ENCODE measurements at places on chromosomes 16 and 17.

GRCh38 chr17:82160075-82160474, 52.6 kb downstream of the CCDC57 start:
- H3K36me3 ChIP-seq: peaks cover 48% of the 10 kb centered on the region
- peaks cover 5% of the 10 kb centered on the region for H3K4me1 ChIP-seq
- H3K27ac ChIP-seq: peak overlapping the region; percentile 44
- H3K4me3 ChIP-seq: no peak overlapping the region
- DNase-seq: no peak
- no peaks in the 10 kb centered on the region for H3K27me3 ChIP-seq

DNA sequence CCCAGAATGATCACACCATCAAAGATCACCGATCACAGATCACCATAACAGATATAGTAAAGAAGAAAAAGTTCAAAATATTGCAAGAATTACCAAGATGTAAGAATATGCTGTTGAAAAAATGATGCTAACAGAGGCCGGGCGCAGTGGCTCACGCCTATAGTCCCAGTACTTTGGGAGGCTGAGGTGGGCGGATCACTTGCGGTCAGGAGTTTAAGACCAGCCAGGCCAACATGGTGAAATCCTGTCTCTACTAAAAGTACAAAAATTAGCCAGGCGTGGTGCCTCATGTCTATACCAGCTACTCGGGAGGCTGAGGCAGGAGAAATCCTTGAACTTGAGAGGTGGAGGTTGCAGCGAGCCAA, 53.2 kb downstream of the CPPED1 start:
- no peak overlapping the region for H3K27ac ChIP-seq
- H3K4me3 ChIP-seq: no peak overlapping the region
- no peaks in the 10 kb centered on the region for H3K36me3 ChIP-seq
- no peaks in the 10 kb centered on the region for H3K27me3 ChIP-seq
- DNase-seq: no peak

- H3K36me3 ChIP-seq: peaks cover 58% of the 10 kb centered on the region
- DNase-seq: no peak
- H3K27me3 ChIP-seq: no peaks in the 10 kb centered on the region
- H3K27ac ChIP-seq: no peak overlapping the region
- peaks cover 15% of the 10 kb centered on the region for H3K4me1 ChIP-seq
Observed at GRCh38 chr17:21191698-21192097, 22.3 kb downstream of the TMEM11 start.

- H3K36me3 ChIP-seq: no peaks in the 10 kb centered on the region
- H3K4me3 ChIP-seq: peak overlapping the region; percentile 64
- H3K27me3 ChIP-seq: peaks cover 12% of the 10 kb centered on the region
- H3K4me1 ChIP-seq: peaks cover 53% of the 10 kb centered on the region
- no peak for DNase-seq
Observed at GRCh38 chr17:17722081-17722905, 41.0 kb downstream of the RAI1 start.

DNA sequence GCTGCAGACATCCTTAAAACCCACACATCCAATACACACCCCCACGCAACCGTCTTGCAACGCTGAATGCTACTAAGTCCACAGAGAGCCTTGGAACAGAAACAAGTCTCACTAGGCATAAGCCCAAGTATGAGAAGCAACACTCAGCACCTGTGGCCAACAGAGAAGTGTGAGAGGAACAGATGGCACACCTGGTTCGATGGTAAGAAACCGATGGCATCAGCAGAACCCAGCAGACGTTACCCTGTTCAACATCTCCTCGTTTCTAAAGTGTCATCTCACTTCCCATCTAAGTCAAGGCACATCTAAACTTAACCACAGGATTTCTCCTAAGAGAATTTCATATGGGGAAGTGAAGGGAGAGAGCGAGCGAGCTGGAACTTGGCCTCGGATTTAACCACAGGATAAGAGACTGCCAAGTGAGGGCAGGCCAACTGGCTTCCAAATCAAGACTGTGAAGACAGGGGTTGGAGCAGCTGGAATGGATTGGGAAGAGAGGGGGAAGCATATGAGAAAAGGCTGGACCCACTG, 41.0 kb downstream of the NXPH3 start:
- no peak overlapping the region for H3K4me3 ChIP-seq
- no peaks in the 10 kb centered on the region for H3K27me3 ChIP-seq
- H3K27ac ChIP-seq: peak overlapping the region; percentile 33
- H3K4me1 ChIP-seq: peaks cover 18% of the 10 kb centered on the region
- DNase-seq: no peak
- H3K36me3 ChIP-seq: no peaks in the 10 kb centered on the region

DNA sequence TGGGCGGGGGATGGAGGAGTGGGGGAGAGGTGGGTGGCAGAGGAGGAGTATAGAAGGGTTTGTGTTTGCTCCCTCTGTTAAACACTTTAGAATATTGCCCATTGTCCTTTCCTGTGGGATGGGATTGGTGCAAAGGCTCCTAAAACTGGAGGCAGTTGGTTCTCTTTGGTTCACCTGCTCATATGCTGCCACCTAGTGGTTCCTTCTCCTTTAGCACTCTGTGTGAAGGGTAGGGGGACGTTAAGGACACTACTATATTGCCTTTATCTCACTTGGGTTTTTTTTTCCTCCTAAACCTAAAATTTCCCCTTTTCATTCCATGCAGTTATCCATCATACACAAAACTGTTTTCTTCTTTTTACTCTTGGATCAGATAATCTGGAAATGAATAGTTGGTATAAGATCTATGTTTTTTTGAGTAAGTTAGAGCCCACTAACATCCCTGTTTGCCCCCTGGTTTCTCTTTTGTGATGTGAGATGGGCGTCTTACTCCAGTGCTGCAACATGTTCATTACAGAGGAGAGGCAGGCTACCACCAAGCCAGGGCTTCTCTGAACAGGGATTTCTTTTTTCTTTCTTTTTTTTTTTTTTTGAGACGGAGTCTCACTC, 23.8 kb downstream of the SNX11 start:
- H3K27me3 ChIP-seq: no peaks in the 10 kb centered on the region
- H3K36me3 ChIP-seq: no peaks in the 10 kb centered on the region
- peaks cover 19% of the 10 kb centered on the region for H3K4me1 ChIP-seq
- H3K4me3 ChIP-seq: no peak overlapping the region
- H3K27ac ChIP-seq: no peak overlapping the region
- DNase-seq: no peak

- no peaks in the 10 kb centered on the region for H3K27me3 ChIP-seq
- DNase-seq: no peak
- H3K4me1 ChIP-seq: no peaks in the 10 kb centered on the region
- H3K4me3 ChIP-seq: no peak overlapping the region
- no peak overlapping the region for H3K27ac ChIP-seq
Observed at GRCh38 chr17:6358131-6358530, 76.8 kb downstream of the AIPL1 start.

DNA sequence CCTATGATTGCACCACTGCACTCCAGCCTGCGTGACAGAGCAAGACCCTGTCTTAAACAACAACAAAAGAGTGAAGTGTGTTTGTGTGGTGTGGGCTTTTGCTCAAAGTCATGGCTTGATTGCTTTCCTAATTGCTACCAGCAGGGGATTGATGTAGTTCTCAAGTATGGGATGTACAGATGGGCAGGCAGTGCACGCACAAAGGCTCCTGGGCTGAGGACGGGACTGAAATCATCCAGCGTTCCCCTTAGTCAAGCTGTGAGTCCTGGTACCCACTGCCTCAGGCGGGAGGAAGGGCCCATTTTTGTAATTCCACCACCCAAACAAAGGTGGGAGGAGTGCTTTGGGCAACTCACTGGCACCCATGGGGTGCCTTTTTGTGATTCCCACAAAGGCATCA, 47.3 kb downstream of the GDE1 start:
- no peaks in the 10 kb centered on the region for H3K27me3 ChIP-seq
- H3K4me1 ChIP-seq: no peaks in the 10 kb centered on the region
- no peaks in the 10 kb centered on the region for H3K36me3 ChIP-seq
- H3K27ac ChIP-seq: no peak overlapping the region
- DNase-seq: no peak

GRCh38 chr17:45871718-45872117, 22.6 kb upstream of the MAPT start:
- H3K4me3 ChIP-seq: no peak overlapping the region
- H3K36me3 ChIP-seq: no peaks in the 10 kb centered on the region
- no peaks in the 10 kb centered on the region for H3K4me1 ChIP-seq
- no peak overlapping the region for H3K27ac ChIP-seq

DNA sequence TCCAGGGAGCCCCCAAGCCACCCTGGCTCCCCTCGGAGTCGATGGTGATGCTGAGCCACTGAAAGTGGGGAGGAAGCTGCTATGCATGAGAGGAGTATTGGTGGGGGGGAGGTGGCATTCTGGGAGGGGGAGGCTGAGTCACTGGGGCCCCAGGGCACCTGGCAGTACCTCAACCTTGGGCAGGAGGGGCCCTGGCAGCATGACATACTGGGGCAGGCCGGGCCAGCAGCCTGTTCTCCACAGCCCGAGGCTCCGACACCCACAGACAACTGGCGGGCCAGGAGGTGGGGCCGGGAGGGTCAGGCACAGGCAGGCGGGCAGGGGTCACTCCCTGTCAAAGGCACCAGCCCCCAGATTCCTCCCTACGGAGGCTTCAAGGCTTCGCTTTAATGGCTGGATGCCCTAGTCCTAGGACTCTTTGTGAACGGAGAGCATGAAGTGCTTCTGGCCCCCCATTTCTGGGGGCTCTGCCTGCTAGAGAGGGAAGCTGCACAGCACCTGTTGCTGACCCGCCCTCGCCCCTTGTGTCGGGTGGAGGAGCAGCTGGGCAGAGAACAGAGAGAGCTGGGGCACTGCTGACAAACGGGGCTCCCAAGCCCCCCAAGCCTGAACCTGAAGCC, 928 bp downstream of the CASKIN2 start:
- H3K4me1 ChIP-seq: peaks cover 56% of the 10 kb centered on the region
- H3K4me3 ChIP-seq: peak overlapping the region; percentile 89
- H3K27me3 ChIP-seq: no peaks in the 10 kb centered on the region
- peak overlapping the region; percentile 90 for H3K27ac ChIP-seq

GRCh38 chr17:77616254-77616731, 342.2 kb upstream of the TNRC6C start:
- no peaks in the 10 kb centered on the region for H3K4me1 ChIP-seq
- DNase-seq: no peak
- H3K36me3 ChIP-seq: no peaks in the 10 kb centered on the region
- no peak overlapping the region for H3K4me3 ChIP-seq
- H3K27me3 ChIP-seq: no peaks in the 10 kb centered on the region

- peak overlapping the region; percentile 81 for H3K4me3 ChIP-seq
- H3K36me3 ChIP-seq: peaks cover 19% of the 10 kb centered on the region
- peak overlapping the region; percentile 86 for H3K27ac ChIP-seq
- no peak for DNase-seq
Observed at GRCh38 chr16:67226295-67226803, 581 bp upstream of the TMEM208 start.

DNA sequence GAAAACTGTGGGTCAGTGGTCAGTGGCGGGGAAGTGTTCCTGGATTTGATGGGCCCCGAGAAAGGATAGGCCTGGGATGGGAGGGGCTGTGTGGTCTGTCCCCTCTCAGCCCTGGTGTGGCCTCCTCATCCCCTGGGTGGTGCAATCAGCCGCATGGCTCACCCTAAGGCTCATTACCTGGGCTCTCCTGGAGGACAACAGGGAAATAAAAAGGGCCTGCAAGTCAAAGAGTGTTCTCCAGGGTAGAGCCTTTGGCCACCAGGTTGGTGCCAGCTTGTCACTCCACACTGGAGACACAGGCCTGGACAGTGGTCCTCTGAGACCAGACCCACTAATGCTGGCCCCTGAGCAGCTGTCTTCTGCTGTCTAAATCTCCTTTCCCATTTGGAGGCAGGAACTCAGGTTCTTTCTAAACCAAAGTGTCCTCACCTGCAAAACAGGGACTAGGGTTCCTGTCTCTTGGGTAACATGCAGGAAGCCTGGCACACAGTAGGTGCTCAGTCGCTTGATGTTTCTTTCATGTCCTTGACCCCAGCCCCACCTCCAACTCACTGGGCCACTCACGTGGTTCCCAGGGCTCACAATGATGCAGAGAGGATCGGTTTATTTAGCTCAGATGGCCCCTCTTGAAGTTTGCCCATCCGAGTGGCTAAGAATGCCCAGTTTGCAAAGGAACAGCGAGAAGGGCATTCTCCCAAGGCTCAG, 2.4 kb downstream of the NDRG4 start:
- H3K27ac ChIP-seq: no peak overlapping the region
- H3K4me3 ChIP-seq: no peak overlapping the region
- DNase-seq: no peak
- no peaks in the 10 kb centered on the region for H3K27me3 ChIP-seq

DNA sequence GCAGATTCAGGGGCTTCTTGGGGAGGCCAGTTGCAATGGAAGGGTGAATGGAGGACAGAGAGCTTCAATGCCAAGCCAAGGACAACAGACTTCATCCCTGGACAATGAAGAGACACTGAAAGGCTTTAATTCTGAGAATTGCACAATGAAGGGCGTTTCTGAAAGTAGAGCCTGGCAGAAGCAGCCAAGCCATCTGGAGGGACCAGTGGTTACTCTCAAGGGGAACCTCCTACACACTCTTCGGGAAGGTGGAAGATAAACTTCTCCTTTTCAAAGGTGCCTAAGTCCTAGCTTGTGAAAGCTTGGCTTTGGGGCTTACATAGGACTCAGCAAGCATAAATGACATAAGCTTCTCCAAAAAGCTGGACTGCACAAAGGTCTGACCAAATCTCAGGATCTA, 6.2 kb upstream of the CES1 start:
- no peaks in the 10 kb centered on the region for H3K36me3 ChIP-seq
- peaks cover 7% of the 10 kb centered on the region for H3K4me1 ChIP-seq
- no peak for DNase-seq
- H3K27ac ChIP-seq: no peak overlapping the region

DNA sequence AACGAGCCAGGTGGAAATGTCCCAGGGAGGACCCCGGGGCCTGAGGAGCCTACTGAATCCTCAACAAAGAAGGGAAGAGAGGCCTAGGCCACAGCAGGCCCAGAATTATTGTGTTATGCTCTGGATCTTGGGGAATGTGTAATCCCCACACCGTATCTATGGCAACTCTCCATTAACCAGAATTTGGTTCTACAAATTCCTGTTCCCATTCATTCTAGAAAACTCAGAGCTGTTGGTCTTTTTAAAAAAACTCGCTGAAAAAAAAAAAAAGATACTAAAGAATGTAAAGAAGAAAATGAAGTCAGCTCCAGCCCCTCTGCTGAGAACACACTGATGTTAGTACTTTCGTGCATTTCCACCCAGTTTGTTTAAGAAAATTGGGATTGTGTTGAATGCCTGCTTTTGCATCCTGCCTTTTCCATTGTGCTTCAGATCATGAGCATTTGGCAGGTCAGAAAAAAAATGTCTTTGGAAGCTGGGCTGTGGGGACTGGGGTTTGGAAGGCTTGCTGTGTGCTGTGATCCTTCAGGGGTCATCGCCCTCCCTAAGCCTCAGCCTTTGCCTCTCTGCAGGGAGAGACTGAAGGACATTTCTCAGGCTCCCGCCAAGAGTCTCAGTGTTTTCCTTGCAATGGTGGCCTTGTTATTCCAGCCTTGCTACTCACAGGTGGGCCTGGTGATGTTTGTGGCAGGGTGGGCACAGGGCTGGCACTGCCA, 69.5 kb downstream of the SREBF1 start:
- H3K27me3 ChIP-seq: no peaks in the 10 kb centered on the region
- H3K4me1 ChIP-seq: peaks cover 18% of the 10 kb centered on the region
- DNase-seq: no peak
- peak overlapping the region; percentile 55 for H3K27ac ChIP-seq
- H3K4me3 ChIP-seq: no peak overlapping the region

- no peaks in the 10 kb centered on the region for H3K36me3 ChIP-seq
- H3K4me1 ChIP-seq: peaks cover 6% of the 10 kb centered on the region
- H3K27ac ChIP-seq: no peak overlapping the region
- no peak overlapping the region for H3K4me3 ChIP-seq
- no peaks in the 10 kb centered on the region for H3K27me3 ChIP-seq
- DNase-seq: no peak
Observed at GRCh38 chr16:56294579-56294978, 103.3 kb downstream of the GNAO1 start.

- no peak overlapping the region for H3K27ac ChIP-seq
- H3K36me3 ChIP-seq: no peaks in the 10 kb centered on the region
- no peak overlapping the region for H3K4me3 ChIP-seq
- H3K27me3 ChIP-seq: no peaks in the 10 kb centered on the region
- H3K4me1 ChIP-seq: peaks cover 10% of the 10 kb centered on the region
Observed at GRCh38 chr16:87584271-87584670, 18.0 kb upstream of the JPH3 start.
